Left cardiac atrium (tissue), 4 donors: ENCODE measurements at places on chromosomes 5 and 9. TPM values are rescaled to one million over a fixed set of nuclear protein-coding genes. Genes with fewer than 3 reads are reported as not detected.
A peak's percentile ranks its signal among the peaks of the same experiment; 100 is the strongest.

DNA sequence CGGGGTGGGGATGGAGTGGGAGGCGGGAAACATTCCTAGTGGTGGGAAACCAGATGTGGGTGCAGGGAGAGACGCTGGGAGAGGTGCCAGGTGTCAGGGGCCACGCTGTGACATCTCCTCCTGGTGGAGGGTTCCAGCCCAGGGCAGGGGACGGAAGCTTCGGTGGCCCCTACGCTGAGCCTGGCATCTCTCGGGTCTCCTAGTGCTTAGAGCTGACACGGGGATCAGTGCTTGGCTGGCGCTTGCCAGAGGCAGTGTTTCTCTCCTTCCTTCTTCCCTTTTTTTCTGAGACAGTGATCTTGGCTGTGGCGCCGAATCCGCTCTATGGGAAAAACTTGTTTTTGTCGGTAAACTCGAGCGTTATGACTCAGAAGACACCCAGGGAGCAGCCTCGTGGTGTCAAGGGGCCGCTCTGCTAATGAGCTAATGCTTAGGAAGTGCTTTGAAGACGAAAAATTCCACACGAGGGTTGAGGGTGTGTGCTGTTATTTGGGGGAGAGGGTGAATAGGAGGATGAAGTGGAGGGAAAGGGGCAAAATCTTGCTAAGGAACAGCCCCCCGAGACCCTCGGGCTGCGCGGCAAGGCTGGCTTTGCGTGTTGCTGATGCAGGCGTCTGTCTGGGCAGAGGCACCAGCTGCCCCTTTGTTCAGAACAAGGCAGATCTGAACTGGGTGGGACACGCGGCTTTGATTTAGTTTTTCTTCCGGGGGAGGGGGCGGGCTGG is 20.4 kb upstream of the IER5L start:
- peak; percentile 72 for DNase-seq

- DNase-seq = no peak
Measured at GRCh38 chr9:123784518-123784917, 145.4 kb downstream of the DENND1A start.

DNA sequence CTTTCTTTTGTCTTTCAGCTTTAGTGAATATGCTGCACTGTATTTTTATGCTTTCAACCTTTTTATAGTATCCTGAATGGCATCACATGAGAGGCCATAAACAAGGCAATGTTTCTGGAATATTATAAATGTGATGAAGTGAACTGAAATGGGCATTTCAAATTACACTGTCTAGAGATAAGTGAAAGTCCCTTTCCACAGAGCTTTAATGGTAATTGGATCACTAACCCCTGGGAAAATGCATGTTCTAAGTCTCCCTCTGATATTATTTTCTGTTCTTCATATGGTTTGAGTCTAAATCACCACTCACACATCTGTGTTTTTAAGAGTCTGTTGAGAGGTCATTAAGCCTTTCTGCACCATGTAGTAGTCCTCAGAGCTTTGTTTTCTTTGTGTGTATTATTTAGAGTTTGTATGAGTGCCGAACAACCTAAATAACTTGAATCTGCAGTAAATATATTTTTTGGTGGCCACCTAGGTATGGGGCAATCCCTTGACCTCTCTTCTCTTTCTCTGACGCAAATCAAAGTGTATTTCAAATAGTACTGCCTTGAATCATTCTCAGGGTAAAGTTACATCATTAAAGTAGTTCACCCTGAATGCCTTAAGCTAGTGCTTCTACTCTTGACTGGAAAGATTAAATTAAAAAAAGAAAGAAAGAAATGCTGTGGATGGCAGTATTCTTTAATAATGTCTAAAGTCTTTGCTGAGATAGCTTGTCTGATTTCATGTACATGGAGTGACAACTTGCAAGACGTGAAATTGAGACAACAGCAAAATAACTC is 1931.0 kb upstream of the CDH6 start:
- no peak for DNase-seq

GRCh38 chr5:119811458-119811857 is 182.1 kb downstream of the FAM170A start:
- no peak for DNase-seq

CNTNAP3B gene
- 15.4 TPM for total RNA-seq

DNA sequence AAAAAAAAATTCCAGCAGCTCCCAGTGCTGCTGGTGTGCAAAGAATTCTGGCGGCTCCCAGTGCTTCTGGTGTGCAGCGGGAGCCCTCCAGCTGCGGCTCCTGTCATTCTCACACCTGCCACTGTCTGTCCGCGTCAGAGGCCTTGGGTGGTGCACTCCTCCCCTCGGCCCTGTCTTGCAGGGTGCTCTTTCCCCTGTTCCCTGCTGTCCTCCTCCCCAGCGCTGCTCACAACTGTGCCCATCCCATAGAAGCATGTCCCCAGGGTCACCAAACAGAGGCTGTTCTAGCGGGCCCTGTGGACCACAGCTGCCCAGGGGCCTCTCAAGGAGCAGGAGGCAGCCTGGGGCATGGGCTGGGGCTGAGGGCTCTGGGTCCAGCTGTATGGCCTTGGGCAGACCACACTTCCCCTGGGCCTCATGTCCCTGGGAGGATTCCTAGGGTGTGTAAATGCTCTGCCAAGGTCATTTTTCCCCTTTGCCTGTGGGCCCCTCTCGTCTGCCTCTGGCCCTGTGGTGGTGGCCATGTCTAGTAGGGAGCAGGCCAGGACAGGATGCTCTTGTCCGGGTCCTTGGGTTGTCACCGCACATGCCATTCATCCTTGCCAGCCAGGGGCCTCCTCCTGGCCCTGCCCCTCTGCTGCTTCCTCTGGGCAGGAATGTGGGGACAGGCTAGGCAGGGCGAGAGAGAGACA is 68.2 kb downstream of the PHF2 start:
- DNase-seq = no peak

DNA sequence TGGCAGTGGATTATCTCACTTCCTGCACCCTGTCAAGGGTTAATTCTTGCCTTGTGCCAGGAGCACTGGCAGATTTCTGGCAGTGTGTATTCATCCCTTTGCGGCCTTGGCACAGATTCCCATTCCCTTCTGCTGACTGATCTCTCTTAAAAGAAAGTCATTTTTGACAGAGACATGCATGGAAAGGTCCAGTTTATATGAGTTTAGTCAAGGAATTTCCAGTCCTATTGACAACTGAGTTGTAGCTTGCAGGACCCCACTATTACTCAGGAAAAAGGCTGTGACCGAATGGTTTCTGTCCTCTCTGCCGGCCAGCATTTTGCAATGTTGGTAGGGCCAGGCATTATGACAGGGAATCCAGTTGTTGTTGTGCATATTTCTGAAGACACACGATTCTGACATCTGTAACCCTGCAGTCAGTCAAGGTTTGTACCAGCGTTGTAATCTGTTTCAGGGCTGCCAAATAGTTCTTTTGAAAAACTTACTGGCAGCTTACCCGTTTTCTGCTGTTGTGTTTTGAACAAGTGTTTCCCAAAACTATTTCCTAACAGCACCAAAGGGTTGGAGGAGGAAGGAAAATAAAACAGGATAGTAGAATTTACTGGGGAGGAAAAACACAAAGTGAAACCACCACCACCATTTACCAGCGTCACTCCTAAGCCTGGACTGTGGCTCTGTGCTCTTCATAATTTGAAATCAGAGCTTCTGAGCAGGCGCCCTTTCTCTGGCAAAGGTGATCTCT is 243.4 kb upstream of the KLF4 start:
- DNase-seq = peak; percentile 50

DNA sequence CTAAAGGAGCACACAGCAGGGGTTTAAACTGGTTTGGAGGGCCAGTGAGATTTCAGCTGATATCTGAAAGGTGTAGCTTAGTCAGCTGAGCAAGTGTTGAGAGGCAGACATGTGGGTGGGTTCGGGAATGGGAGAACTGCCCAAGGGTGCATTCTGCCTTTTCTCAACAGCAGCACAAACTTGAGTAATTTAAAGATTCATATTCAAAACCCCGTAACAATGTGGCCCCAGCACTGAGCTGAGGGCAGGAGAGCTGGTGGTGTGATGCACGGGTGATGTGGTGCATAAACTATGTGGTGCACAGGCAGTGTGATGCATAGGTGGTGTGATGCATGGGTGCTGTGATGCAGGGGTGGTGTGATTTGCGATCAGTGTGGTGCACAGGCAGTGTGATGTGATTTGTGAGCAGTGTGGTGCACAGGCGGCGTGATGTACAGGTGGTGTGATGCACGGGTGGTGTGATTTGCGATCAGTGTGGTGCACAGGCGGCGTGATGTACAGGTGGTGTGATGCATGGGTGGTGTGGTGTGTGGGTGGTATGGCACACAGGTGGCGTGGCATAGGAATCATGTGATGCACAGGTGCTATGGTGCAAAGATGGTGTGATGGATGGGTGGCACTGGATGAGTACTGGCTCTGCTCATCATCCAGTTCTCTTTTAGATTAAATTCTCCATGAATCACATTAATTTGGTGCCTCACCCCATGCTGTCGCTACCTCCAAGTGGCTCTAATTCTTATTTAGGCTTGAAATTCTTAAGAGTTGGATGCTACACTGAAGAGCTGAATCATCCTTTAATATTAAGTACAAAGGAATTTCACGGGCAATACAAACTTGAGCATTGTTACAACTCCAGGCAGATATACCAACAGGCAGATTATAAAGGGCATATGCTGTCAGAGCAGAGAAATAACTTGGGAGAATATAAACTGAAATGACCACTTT is 53.6 kb downstream of the DAP start:
- DNase-seq = no peak

- no peak for DNase-seq
Measured at GRCh38 chr9:38227656-38228055, 158.6 kb upstream of the SHB start.

- no peak for DNase-seq
Measured at GRCh38 chr5:5739490-5739945, 317.0 kb downstream of the ICE1 start.

QRFP gene
- total RNA-seq = not detected

OR1Q1 gene
- total RNA-seq = not detected

GRCh38 chr5:150574818-150575547 is 65.5 kb upstream of the SYNPO start:
- no peak for DNase-seq

DNA sequence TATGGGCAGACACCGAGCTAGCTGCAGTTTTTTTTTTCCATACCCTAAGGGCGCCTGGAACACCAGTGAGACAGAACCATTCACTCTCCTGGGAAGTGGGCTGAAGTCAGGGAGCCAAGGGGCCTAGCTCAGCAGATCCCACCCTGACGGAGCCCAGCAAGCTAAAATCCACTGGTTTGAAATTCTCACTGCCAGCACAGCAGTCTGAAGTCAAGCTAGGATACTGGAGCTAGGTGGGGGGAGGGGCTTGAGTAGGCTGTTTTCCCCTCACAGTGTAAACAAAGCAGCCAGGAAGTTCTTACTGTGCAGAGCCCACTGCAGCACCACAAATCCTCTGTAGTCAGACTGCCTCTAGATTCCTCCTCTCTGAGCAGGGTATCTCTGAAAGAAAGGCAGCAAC is 151.7 kb upstream of the HCN1 start:
- DNase-seq = no peak

DNA sequence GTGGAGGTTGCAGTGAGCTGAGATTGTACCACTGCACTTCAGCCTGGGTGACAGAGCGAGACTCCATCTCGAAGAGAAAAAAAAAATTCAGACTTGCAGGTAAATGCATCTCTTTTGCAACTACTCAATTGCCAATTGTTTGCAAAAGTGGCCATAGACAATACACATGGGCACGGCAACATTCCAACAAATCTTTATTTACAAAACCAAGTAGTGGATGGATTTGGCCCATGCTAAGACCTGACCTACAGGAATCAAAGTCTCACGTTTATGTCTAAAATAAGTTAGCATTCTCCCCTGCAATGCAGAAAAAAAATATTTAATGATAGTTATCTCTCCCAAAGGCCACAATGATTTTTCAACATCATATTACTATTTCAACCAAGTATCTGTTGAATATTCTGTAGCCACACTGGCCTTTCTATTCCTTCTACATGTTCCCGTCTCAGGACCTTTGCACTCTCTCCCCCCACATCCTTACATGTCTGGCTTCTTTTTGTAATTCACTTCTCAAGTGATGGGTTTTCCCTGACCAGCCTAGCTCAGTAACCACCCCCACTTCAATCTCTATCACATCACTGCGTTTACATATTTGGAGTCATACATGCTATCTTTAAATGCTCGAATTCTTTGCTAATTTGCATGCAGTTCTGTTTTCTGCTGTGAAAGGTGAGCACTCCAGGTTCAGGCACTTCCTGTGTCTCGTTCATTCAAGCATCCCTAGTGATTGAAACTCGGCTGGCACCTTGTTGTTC is 54.2 kb downstream of the FNBP1 start:
- DNase-seq = no peak

- no peak for DNase-seq
Measured at GRCh38 chr5:149405550-149406202, 26.6 kb upstream of the IL17B start.

DNA sequence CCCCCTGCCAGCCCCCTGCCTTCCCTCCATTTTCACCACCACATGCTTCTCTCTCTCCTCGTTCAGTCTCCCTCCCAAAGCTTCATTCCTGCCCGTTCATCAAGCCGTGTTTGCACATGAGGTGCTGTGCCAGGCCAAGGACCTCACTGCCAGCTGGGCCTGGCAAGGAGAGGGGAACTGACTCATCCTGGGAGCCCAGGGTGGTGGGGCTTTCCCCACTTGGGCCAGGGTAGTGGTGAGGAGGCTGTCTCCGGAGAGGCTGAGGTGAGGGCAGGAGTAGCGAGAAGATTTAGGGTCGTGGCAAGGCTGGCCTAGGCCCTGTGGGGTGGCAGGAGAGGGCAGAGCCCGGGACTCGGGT is 30.4 kb upstream of the NOTCH1 start:
- no peak for DNase-seq

- DNase-seq = no peak
Measured at GRCh38 chr9:136251264-136252115, 5.9 kb upstream of the QSOX2 start.

DNA sequence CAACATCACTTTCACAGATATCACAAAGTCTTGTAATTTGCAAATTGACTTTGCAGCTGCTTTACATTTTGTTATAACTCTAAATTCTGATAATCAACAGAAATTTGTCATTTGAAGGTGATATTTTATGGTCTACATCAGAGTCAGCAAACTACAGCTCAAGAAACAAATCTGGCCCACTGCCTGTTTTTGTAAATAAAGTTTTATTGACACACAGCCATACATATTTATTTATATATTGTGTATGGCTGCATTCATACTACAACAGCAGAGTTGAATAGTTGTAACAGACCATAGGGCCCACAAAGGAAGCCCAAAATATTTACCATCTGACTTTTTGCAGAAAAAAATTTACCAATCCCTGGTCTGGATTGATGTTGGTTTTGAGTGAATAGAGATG is 87.0 kb upstream of the GRIA1 start:
- DNase-seq = no peak

DNA sequence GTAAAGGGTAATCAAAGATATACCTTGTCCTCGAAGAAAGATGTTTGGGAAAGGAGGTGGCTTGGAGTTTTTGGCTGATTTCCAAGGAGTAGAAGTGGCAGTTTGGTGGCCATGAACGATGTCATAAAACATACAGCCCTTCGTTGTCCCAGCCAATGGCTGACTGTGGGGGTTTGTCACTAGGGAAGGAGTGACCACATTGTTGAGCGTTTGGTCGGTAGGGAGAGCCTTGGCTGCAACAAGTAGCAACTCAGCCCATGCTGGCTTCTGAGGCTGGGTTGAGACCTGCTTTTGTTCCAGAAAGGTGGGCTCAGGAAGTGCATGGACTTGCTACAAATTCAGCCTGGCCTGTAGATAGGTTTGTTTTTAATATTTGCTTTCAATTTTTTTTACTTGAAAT is 128.3 kb downstream of the BOD1 start:
- DNase-seq = no peak

GRCh38 chr9:115393976-115394775 is 276.2 kb upstream of the TNC start:
- no peak for DNase-seq

GRCh38 chr5:133376986-133377385 is 235.4 kb downstream of the FSTL4 start:
- DNase-seq = no peak

GRCh38 chr5:5270958-5271785 is 131.0 kb downstream of the ADAMTS16 start:
- DNase-seq = peak; percentile 81
